ENCODE measurements at places on chromosomes 7 and 10.

GRCh38 chr10:69465457-69466157, 14.3 kb downstream of the TSPAN15 start:
- DNase-seq: no peak

GRCh38 chr7:76515999-76516443, 5.7 kb downstream of the UPK3B start:
- no peak for DNase-seq

DNA sequence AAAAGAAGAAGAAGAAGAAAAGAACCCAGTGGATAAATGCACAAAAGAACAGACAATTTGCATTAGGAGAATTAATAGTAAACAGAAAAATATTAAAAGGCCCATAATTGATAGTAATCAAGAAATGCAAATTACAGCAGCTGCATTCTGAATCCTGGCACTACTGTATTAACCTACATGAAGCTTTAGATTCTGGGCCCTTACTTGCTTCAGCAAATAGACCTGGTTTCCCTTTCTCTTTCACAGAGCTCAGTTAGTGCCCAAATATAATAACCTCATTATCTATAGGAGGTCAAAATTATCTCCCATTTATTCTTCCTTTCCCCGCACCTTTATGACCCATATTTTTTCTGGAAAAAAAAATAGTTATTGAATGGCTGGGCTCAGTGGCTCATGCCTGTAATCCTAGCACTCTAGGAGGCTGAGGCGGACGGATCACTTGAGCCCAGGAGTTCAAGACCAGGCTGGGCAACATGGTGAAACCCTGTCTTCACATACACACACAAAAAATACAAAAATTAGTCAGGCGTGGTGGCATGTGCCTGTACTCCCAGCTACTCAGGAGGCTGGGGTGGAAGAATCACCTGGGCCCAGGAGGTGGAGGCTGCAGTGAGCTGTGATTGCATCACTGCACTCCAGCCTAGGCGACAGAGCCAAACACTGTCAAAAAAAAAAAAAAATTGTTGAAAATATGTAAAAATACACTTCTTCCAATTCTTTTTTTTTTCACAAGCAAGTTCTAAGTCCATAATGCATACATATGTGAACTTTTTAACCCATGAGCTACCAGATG, 36.0 kb upstream of the PIK3AP1 start:
- no peak for DNase-seq

- DNase-seq: no peak
Observed at GRCh38 chr7:66604198-66604597, 24.5 kb upstream of the KCTD7 start.

DNA sequence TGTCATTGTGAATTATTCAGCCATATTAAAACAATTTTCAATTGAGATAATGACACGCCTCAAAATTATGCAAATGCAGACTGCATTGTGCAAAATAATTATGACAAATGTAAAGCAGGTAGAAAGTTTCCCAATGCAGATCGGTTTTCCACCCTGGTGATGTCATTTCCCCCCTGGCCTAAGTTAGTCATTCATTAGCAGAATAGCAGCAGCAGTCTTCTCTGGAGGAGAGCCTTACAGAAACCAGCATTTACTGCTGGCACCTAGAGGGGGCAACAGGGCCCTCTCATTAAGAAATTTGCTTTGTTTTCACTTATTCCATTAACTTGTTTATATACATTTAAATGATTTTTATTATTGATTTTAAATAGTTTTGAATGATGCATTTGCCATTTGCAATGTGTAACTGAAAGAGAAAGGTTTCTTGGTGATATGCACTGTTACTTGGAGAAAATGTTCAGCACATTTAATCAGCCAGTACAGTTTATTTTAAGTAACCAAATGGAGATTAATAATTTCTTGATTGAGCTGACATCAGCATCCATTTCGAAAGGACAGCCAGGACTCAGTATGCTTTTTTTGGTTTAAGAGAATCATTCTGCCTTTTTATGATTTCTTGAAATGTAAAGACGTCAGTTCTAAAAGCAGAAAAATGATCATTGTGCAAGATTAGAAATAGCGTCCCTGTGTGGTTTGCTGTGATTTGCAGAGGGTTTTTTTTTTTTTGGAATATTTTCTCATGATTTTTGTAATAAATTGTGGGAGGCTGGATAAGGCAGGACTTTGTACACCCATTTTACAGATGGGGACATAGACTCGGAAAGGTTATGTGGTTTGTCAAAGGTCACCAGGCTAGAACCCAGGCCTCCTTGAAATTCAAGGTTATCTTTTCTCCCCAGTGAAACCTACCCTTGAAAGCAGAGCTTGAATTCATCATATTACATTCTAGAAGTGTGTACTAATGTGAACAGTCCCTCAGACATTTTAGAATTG, 3.5 kb downstream of the ARID5B start:
- no peak for DNase-seq

- DNase-seq: no peak
Observed at GRCh38 chr7:127953423-127954356, 77.5 kb downstream of the LRRC4 start.

DNA sequence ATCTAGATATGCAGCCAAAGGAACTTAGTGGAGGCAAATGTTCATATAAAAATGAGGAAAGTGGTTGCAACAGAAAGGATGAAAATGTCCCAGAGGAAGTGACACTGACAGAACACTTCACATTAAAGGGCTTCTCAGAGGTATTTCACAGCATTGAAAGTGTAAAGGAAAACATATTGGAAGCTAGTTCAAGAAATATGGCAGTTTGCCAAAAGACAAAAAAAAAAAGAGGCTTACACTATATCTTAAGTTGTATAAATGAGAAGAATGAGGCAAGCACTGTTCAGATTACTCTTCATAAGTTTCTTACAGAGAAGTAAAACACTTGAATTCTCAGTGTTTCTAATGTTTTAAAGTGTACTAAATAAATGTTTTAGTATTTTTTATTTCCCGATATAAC, 20.1 kb downstream of the RUNDC3B start:
- DNase-seq: no peak

GRCh38 chr10:8235253-8236027, 181.0 kb downstream of the GATA3 start:
- no peak for DNase-seq

- no peak for DNase-seq
Observed at GRCh38 chr10:98167191-98167590, 32.7 kb downstream of the R3HCC1L start.

DNA sequence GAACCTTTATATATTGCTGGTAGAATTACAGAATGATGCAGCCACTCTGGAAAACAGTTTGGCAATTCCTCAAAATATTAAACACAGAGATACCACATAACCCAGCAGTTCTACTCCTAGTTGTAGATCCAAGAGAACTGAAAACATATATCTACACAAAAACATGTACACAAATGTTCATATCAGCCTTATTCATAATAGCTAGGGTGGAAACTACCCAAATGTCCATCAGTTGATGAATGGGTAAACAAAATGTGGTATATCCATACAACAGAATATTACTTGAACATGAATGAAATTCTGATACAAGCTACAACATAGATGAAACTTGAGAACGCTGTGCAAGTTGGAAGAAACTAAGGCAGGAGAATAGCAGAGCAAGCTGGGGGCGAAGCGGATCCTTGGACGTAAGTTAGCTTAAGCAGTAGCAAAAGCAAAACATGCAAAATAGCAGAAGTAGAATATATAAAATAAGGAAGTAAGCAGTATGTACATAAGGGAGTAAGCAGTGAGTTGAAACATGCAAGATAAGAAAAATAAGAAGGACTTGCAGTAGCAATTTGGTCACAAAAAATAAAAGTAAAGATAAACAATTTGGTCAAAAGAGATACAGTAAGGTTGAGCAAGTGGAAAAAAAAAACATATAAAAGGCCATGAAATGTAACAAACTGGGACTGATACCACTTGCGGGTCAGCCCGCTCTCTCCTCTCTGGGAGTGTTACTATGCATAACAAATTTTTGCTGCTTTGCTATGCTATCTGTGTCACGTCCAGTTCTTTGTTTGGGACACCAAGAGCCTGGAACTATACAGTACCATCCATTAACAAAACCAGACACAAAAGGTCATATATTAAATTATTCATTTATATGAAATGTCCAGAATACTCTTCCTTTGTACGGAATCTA, 18.0 kb upstream of the HILPDA start:
- no peak for DNase-seq

- DNase-seq: no peak
Observed at GRCh38 chr7:35593899-35594298, 101.0 kb downstream of the HERPUD2 start.

- DNase-seq: no peak
Observed at GRCh38 chr7:77439572-77439971, 23.4 kb upstream of the GSAP start.

DNA sequence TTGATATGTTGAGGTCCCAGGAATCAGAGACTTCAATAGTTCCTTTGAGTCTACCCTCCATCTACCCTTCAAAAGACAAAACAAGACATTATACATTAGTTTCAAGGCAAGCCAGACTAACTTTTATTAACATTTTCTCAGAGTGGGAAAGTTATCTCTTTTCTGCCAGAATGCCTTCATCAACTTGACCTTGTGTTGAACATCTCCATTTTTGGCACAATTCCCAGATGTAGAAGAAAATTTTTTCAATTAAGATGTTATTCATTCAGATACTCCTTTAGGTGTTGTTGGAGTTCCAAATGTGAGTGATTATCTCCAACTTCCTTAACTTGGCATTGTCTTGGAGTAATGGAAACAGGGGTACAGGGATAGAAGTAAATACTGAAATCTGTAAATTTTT, 59.1 kb downstream of the NRF1 start:
- DNase-seq: no peak

DNA sequence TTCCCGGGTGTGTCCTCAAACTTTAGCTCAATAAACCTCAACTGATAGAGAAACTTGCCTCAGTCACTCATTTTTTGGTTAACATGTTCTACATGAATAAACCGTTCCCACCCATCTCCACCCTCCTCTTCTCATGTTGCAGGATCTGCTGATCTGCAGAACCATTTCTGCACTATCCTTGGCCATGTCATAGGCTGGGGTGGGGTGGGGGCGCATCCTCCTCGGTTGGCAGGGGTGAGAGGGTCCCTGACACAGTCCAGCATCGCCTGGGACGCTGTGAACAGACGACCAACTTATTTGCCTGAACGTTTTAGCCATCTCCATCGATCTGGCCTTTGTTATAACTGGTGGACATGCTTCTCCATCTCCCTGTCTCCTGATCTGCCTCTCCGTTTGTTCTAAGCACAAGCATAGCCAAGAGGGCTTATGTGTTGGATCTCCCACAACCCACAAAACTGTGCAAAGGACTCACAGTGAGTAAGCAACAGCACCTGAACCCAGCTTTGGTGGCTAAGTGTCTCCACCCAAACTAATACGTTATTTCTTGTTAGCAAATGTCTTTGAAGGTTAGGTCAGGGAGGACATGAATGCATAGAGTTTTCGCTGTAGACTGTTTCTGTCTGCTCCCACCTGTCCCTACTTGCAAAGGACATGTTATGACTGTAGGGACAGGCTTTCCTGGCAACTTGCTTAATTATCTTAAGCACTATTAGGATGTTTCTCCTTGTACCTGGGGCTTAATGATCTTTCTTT, 51.7 kb downstream of the PRKCQ start:
- no peak for DNase-seq

- no peak for DNase-seq
Observed at GRCh38 chr7:80604436-80604835, 34.0 kb upstream of the CD36 start.

DNA sequence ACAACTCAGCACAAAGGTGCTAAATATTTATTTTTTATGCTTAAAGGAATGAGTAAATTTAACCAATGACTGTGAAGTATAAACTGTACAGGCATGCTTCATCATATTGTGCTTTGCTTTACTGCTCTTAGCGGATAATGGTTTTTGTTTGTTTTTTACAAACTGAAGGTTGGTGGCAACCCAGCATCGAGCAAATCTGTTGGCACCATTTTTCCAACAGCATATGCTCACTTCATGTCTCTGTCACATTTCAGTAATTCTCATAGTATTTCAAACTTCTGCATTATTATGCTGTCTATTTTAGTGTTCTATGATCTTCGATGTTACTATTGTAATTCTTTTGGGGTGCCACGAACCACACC, 22.8 kb downstream of the BRAF start:
- DNase-seq: no peak

DNA sequence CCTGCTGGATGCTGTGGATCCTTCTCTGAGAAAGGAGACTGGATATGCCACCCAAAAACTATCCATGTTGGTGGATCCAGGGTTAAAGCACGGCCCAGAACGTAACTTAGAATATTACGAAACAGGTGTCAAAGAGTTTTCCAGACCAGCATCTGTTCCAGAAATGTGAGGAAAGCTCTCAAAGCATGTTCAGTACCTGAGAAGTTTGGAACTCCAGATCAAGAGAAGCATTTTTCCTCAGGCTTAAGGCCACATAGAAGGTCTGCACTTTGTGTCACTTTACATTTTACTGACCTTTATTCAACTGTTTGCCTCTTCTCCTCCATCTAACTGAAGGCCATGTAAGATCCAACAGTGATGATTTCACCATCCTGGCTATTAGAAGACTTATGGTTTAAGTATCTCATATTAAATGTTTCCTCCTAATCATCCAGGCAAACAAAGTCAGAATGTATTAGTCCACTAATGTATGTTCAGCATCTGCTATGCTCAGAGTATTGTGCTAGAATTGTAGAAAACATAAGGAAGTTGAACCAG, 340.7 kb upstream of the LRGUK start:
- no peak for DNase-seq

DNA sequence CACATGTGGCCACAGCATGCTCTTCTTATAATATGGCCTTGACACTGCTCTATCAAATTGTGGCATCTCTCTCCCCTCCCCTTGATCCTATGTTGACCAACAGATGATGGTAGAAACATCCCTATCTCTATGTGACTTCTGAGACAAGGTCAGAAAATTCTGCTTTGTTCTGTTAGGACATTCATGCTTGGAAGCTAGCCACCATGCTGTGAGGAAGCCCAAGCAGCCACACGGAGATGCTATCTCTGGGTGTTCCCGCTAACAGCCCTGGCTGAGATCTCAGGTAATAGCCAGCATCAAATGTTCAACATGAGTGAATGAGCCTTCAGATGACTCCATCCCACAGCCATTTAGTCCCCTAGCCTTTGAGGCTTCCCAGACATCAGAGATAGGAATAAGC, 36.8 kb upstream of the CPXM2 start:
- DNase-seq: no peak

GRCh38 chr10:102410429-102411073, 8.0 kb downstream of the PSD start:
- DNase-seq: no peak

GRCh38 chr10:62194924-62195674, 73.5 kb downstream of the RTKN2 start:
- DNase-seq: no peak

DNA sequence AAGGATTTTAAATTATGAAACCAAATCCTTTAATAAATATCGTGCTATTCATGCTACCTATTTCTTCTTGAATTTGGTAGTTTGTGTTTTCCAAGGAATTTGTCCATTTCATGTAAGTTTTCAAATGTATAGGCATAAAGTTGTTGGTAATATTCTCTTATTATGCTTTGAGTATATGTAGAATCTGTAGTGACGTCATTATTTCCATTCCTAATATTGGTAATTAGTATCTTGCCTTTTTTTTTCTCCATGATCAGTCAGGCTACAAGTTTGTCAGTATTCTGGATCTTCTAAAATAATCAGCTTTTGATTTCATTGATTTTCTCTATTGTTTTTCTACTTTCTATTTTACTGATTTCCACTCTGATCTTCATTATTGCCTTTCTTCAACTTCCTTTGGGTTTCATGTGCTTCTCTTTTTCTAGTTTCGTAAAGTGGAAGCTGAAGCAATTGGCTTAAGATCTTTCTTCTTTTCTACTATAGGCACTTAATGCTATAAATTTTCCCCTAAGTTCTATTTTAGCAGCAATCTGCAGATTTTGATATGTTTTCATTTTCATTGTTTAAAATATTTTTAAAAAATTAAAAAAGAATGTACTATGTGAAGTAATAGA, 156.5 kb upstream of the HDAC9 start:
- DNase-seq: no peak
